ENCODE measurements at places on chromosomes 3 and 15.

- DNase-seq = no peak
These were observed 46.0 kb downstream of the TEX9 start for GRCh38 chr15:56411122-56411749.

- DNase-seq = no peak
These were observed 154.5 kb upstream of the TBL1XR1 start for GRCh38 chr3:177351757-177352158.

- no peak for DNase-seq
These were observed 43.4 kb upstream of the PCSK6 start for GRCh38 chr15:101532865-101533264.

DNA sequence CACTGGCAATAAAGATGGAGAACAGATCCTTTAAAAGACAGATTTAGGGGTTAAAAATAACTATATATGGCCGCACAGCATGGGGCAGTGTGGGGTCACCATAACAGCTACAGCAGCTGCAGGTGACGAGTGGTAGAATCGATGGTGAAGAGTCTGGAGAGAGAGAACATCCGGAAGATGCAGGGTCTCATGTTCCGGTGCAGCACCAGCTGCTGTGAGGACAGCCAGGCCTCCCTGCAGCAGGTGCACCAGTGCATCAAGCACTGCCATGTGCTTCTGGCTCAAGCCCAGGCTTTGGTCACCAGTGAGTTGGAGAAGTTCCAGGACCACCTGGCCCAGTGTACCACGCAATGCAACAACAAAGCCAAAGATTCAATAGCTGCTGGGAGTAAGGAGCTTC is 93.7 kb upstream of the IMPG2 start:
- no peak for DNase-seq

GRCh38 chr3:53493595-53493962 is 832 bp upstream of the CACNA1D start:
- DNase-seq = no peak

GRCh38 chr15:60704129-60704528 is 225.2 kb upstream of the ICE2 start:
- DNase-seq = no peak

GRCh38 chr3:129341331-129342141 is 62.9 kb downstream of the HMCES start:
- DNase-seq = no peak

Measured in activated T-helper 1 cell treated with anti-CD3 and anti-CD28 coated beads, Interleukin-12 subunit alpha, Interleukin-12 subunit beta, Interleukin-2, Interleukin-4 antibody, amounts not matched to agents 30 ng/mL and 10 ng/mL and 1 ng/mL, durations not matched to agents 14 hours and 24 hours and 36 hours (primary cell).